ENCODE measurements at places on chromosomes 7 and 10.

DNA sequence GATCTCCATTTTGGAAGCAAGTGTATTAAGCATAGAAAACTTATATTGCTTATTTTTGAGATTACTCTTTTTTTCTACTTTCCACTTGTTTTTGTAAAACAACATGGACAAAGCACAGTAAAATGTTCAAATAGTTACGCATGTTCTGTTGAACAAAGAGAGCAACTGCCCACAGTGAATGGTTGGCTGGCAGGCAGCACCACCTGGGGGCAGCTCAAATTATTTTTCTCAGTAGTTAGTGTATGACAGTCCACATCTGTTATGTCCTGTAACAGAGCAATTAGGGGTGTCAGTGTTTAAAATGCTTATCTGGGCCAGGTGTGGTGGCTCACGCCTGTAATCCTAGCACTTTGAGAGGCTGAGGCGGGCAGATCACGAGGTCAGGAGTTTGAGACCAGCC is 46.1 kb upstream of the CACUL1 start:
- no peak for DNase-seq

GRCh38 chr7:47836503-47837202 is 111.6 kb downstream of the PKD1L1 start:
- no peak for DNase-seq

DNA sequence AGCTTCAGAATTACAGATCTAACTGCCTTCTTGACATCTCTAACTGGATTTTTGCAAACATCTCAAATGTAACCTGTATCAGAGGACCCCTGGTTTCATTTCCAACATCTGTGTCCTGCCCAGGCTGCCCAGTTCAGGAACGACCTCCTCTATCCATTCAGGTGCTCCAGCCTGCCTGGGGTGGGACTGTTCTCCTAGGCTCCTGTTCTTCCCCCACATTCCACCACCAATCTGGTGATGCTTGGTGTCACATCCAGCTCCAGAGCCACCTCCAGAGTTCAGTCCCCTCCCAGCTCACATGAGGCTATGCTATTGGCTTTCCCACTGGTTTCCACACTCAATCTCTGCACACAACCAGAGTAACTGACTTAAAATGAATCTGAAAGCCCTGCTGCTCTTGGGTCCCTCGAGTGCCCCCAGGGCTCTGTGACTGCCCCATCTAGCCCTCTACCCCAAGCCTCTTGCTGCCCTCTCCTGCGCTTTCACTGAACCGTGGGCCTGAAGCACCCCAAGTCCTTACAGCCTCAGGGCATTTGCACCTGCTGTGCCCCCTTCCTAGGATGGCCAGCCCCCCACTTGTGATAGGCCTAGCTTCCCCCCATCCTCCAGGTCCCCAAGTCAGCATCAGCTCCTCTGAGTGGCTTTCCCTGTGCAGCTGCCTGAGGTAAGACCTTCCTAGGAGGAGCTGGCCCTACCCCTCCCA is 46.1 kb downstream of the PPIF start:
- no peak for DNase-seq

GRCh38 chr10:93180482-93180931 is 106.8 kb downstream of the CYP26A1 start:
- DNase-seq, result no peak

DNA sequence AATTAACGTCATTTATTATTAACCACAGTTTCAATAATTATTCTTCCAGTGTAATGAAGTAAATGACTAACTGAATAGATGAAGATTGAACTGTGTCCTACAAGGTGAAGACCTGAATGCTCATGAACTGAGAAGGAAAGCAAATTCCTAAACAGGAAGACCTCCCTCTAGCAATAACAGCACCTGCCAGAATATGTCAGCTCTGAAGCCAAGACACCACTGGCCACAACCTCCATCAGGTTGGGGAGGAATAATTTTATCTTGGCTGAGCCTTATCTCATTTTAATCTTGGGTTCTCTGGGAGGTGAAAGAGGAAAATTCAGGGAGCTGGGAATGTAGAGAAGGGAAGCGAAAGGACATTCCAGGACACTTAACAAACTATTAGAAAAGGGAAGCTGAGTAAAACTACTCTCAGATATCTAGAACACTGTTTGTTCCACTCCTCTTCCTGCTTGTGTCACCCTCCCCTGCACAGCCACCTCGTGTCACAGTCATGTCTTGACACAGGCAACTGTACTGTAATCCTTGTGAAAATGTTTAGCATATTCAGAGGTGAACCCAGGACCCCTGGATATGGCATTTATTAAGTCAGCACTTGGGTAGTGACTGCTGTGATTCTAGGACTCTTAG is 4.6 kb upstream of the SLC13A1 start:
- DNase-seq, result peak; percentile 37

All from cerebellar cortex (tissue), 1 donor.